ENCODE measurements at places on chromosomes 11 and 22.
A peak's percentile ranks its signal among the peaks of the same experiment; 100 is the strongest.

DNA sequence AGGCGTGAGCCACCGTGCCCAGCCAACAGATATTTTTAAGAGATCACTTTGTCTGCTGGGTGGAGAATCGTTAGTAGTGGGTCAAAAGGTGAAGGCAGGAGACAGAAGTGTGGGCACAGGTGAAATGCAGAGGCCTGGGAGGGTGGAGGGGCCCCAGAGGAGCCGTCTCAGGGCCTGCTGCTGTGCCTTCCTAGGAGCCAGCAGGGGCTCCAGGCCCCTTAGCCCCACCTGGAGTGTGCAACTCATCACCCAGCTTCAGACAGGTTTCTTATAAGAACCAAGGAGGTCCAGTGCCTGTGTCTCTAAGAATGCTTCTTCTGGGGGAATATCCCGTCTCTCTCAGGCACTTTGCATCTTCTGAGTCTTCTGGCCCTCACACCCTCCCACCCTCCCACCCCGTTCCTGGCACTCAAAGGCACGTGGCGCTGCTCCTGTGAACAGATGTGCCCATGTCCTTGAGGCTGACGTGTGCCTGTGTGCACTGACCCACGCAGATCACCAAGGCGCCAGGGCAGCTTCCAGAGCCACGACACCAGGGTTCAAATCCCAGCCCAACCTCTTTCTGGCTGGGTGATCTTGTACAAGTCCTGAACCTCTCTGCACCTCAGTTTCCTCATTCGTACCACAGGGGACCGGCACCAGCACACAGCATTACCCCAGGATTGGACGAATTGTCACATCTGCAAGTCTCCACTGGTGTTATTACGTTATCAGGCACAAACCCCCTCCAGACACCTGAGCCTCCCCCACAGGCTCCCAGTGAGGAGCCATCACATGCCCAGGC lies 3.4 kb downstream of the ARSA start:
- no peak for DNase-seq

- DNase-seq: no peak
These were observed 28.0 kb upstream of the ZC3H12C start for GRCh38 chr11:110065189-110065588.

GRCh38 chr11:76794371-76795289 lies 11.5 kb downstream of the TSKU start:
- DNase-seq: no peak

DNA sequence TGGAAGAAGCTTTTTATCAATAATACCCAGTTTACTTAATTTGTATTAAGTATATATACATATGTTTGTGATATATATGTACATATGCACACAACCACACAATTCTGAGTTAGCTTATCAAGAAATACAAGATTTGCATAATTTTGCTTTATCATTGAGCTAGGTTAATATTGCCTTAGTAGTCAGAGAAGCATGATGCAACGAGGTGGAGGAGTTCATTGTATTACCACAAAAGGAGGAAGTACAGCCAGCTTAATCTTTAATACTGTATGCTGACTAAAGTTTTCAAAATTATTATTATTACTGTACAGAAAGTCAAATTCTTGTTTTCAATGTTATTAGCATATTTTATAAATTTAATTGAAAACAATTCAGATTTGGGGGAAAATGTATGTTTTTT lies 278.4 kb upstream of the PDGFD start:
- DNase-seq: no peak

GRCh38 chr22:42270176-42270509 lies 310 bp downstream of the TCF20 start:
- DNase-seq: no peak

DNA sequence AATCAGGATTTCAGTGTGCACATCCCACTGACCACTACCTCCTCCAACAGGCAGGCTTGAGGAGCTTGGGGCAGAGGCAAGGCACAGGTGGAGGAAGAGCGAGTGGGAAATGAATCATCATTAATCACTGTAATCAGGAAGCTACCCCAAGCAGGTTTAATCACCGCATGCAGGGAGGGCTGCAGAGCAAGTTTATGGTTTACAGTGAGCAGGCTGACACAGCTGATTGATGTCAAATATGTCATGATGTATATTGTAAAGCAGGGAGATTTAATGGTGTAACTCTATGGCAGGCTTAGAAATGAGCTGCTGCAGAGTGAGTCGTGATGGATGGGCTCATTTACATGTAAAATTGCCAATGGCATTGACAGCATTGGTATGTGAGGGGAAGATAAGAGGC lies 441.0 kb downstream of the NTM start:
- DNase-seq: no peak

DNA sequence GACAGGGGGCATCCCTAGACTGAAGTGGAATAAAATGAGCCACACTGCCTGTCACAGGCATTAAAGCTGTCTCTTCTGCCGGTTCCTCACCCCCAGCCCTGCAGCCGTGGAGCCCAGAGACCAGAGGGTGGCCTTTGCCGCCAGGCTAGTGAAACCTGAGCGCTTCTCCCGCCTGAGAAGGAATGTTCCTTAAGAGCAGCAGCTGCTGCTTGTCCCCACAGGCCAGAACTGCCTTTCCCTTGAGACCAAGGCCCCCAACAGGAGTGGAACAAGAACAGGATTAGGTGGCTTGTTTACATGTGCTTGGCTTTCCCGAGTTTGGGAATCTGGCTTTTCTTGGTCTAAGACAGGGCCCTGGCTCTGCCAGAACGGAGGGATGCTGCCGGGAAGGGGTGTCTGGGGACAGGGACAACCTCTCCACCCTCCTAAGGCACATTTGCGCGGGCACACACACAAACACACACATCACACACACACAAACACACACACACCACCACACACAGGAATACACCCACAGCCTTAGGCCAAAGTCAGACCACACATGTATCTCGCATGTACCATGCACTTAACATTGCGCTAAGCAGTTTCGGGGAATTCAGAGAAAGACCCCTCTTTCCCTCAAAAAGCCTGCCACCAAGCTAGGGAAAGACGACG lies 91.8 kb downstream of the FEZ1 start:
- no peak for DNase-seq

- DNase-seq: no peak
These were observed 259.1 kb downstream of the TBC1D22A start for GRCh38 chr22:47021371-47022074.

DNA sequence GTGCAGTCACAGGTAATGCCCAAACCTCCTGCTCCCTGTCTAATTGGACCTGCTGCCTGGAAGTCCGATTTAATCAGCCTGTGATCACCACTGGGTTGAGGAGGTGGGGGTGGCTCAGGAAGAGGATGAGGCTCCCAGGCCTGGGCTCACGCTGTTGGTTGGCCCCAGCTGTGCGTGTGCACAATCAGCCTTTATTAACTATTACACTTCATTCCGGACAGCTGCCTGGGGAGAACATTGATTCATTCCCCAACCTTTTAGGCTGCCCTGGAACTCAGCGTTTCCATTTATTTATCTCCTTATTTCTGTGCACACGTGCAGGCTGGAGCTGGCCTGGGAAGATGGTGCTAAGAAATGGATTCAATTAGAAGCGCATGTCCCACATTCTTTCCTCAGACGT lies 123.4 kb downstream of the DSCAML1 start:
- no peak for DNase-seq

- no peak for DNase-seq
These were observed 56.6 kb downstream of the FAM83F start for GRCh38 chr22:40051322-40051721.

- no peak for DNase-seq
These were observed 60.6 kb upstream of the RDX start for GRCh38 chr11:110356762-110357671.

DNA sequence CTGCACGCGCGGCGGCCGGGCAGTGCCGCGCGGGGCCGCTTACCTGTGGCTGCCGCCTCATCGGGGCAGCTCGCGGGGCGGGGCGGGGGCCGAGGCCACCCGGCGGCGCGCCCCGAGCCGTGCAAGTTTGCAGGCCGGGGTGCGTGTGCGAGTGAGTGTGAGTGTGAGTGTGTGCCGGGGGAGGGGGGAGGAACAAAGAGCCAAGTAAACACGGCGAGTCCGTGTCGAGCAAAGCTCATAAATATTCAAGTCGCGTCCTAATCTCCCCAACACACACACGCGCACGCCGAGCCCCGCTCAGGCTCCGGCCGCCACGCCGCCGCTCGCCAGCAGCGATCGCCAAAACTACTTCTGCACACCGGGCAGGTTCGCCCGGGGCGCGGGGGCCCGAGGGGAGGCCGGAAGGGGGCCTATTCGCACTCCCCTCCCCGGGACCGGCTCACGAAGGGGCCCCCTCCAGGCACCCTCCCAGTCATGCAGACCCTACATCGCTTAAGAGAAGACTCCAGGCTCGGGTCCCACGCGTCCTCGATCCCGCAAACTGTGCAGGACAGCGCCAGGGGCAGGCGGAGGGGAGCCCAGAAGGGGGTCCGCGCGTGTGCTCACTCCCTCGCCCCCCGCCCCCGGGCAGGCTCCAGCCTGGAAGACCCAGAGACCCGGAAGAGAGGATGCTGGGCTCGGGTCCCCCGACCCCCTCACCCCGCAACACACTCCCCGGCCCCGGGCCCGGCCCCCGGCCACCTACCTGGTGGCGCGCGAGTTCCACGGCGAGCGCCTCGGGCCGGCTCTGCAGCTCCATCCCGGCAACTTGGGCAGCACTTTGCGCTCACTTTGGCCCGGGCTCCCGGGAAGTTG lies 827 bp downstream of the PHF21B start:
- DNase-seq: peak; percentile 15

GRCh38 chr22:46531581-46532175 lies 5.7 kb downstream of the CELSR1 start:
- DNase-seq: no peak

GRCh38 chr11:129248618-129249017 lies 56.5 kb upstream of the ARHGAP32 start:
- DNase-seq: peak; percentile 66

DNA sequence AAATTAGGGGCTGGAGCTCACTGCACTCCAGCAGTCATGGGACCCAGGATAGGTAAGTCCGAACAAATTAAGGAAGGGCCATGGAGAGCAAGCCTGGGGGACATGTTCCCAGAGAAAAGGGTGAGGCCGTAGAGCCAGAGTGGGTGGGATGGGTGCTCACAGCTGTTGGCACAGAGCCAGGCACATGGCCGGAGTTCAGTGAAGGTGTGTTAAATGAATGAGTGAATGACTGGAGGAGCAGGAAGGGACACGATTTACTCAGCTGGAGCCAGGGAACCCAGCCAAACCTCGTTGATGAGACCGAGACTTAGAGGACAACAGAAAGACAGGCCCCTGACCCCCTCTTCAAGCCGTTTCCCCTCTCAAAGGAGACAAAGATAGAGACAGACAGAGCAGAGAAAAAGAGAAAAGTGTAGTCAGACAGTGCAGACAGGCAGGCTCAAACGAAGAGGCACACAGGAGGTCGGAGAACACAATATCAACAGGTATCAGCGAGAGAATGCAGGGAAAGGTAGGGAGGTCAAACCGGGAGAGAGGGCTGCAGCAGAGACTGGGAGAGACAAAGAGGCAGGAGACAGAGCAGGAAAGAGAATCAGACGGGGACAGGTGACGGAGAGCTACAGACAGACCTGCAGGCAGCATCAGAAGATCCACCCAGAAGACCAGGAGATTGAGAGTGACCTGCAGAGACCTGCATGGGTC lies 590 bp downstream of the SLCO2B1 start:
- DNase-seq: no peak

DNA sequence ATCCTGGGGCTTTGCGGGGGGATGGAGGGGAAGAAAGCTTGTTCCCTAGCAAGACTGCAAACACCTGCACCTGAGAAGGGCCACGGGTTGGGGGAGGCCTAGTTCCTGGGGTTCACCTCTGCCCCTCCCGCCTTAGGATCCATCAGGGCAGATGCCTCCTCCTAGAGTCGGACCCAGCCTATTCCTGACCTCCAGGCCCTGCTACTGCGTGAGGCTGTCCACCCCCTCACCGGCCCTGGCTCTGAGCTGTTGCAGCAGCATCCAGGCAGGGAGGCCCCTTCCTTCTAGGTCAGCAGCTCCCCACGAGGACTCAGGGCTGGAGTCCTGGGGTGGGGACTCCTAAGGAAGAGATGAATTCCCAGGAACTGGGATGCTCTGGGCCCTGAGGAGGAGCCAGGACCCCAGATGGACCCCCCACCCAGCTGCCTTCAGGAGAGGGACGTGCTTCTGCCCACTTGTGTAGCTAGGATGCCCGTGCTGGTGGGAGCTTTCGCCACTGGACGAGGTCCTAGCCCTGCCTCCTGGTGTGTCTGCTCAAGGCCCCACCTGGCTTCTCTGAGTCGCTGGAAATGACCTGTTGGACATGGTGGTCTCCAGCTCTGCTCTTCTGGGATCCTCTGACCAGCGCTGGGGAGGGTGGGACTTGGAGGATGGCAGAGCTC lies 10.3 kb downstream of the MRGPRF start:
- no peak for DNase-seq

- peak; percentile 42 for DNase-seq
These were observed 3.3 kb downstream of the BDNF start for GRCh38 chr11:27696961-27697360.

DNA sequence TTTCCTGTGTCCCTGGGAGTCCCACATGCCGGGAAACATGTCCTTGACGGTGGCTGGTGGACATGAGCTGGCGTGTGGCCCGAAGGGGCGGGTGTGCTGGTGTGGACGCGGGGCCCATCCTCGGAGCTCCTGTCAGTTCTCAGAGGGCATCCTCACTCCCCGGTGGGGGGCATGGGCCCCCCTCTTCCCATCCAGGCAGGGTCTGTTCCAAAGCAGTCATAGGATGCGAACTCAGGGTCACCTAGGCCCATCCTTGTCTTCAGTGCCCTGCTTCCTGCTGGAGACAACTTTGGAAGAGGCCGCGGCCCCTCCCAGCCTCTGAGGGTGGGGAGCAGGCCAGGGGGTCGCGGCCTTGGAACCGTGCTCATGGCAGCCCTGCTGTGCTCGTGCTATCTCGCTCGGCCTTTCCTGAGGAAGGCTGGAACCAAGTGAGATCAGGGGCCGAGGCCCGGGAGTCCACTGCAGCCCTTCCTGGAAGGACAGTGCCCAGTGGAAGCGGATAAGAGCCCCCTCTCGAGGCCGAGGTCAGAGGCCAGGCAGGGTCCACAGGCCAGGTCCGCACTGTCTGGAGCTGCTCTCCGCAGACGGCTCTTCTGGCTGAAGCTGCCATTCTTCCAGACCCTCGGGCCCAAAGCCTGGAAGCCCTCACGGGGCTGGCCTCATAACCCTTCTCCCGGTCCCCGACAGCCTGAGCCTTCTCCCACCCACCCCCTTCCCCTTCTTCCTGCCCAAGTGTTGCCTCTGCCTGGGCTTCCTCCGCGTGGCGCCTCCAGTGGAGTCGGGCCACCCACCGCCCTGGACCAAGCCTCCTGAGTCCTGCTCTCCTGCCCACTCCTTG lies 8.7 kb downstream of the GRK2 start:
- DNase-seq: no peak

- DNase-seq: no peak
These were observed 897.9 kb upstream of the FAT3 start for GRCh38 chr11:91326751-91327150.

DNA sequence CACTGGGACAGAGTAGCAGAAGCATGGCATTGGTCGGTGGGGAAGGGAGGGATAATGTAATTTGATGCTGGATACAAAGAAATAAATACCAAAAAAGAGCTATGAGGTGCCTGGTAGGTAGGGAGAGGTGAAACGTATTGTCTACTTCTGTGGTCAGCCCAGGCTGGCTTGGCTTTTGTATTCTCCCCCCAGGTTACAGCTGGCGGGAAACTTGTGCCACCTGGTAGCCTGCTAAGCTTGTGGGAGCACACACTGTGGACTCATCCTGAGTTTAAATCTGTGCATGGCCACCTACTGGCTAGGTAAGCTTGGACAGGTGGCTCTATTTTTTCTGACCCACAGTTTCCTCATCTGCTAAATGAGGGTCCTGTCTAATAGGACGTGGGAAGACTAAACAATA lies 165.2 kb upstream of the E2F8 start:
- DNase-seq: no peak
